Skeletal muscle cell (primary cell): ENCODE measurements at places on chromosomes 11 and 22.

- DNase-seq: no peak
Measured at GRCh38 chr11:1472180-1473005, 14.2 kb downstream of the MOB2 start.

DNA sequence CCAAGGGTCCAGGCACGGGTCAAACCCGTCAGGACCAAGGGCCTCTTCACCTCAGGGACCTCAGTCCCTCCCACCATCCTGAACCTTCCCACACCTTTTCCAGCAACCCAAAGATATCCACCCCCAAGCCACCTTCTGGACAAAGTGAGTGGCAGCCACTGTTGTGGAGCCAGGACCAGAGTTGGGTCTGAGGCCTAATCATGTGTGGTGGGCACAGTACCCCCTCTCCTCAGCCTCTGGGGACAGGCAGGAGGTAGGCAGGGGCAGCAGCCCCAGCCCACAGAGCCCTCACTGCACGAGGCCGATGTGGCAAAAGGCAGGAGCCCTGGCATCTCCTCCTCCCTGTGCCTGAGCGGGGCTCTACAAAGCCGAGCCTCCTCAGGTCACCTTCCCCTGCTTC, 2.5 kb downstream of the KCNJ11 start:
- DNase-seq: no peak

DNA sequence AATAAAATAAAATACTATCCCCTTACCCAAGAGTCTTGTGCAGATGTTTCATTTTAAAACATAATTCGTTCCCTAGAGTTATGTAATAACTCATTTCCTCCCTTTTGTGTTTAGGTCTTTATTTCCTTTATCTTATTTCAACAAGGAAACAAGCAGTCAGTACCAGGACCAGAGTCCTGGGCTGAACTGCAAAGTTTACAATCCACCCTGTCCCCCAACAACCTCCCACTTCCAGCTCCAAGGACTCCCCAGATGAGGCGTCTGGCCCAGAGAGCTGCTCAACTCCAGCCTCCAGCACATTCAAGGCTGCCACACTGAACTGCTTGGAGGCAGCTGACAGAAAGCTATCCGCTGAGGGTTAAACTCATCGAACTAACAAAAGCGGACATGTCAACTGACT, 4.5 kb downstream of the POLDIP3 start:
- no peak for DNase-seq

- no peak for DNase-seq
Measured at GRCh38 chr11:128532016-128532571, 55.3 kb downstream of the ETS1 start.

DNA sequence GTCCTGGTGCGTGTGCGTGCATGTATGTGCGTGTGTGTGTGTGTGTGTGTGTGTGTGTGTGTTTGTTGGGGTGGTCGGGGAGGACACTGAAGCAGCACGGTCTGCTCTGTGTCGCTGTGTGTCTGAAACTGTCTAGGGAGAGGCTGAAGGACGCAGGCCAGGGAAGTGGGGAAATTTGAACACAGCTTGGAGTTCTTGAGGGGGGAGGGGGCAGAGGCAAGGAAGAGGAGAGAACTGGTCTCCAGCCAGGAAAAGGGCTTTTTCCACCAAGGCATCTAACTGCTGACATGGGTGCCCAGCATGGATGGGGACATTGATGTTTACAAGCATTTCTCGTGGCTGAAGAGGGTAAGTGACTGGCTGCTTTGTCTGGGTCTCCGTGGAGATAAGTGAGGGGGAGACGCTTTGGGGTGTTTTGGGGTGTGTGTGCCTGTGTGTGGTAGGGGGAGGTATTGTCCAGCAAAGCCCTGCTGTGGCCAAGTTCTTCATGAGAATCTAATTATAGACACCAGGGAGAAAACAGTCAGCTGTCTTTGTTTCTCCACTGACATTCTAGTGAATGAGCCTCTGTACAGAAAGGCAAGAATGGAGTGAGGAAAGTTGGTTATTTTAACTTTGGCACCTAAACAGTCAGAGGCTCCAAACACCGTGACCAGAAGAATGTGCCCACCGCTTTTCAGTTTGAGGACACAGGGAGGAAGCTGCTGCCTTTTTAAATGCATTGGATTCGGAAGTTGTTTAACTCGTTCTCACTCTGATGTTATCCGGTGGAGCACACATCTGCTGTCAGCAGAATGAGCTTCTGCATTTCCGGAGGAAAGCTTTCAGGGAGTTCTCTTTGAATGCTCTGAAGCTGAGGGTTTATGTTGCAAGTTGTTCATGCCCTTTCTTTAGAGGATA, 63.7 kb downstream of the PPFIBP2 start:
- no peak for DNase-seq

DNA sequence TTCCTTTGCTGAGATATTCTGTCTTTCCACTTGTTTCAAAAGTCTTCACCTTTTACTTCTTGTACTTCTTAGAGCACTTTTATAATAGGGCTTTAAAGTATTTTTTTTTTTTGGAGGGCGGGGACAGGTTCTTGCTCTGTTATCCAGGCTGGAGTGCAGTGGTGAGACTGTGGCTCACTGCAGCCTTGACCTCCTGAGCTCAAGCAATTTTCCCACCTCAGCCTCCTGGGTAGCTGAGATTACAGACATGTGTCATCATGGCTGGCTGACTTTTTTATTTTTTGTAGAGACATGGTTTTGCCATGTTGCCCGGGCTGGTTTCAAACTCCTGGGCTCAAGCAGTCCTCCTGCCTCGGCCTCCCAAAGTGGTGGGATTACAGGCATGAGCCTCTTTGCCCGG, 57.9 kb downstream of the DYNC2H1 start:
- DNase-seq: no peak

GRCh38 chr11:129723761-129724162, 91.9 kb upstream of the TMEM45B start:
- DNase-seq: no peak

GRCh38 chr11:2868506-2869133, 17.0 kb downstream of the CDKN1C start:
- DNase-seq: no peak

DNA sequence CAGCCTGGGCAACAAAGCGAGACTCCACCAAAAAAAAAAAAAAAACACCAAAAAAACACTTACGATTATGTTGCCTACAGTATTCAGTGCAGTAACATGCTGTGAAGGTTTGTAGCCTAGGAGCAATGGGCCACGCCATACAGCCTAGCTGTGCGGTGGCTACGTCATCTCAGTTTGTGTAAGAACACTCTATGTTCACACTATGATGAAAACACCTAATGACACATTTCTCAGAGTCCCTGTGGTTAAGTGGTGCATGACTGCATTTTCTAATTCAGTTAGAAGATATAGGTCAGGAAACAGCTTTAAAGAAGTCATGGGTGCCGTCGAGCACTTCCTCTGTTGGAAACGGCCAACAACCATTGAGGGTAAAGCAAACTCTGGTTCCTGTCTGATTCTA, 75.7 kb upstream of the ANO1 start:
- no peak for DNase-seq

GRCh38 chr11:119370486-119371046, 10.9 kb downstream of the USP2 start:
- DNase-seq: no peak
